Astrocyte (in vitro differentiated cells and primary cell): ENCODE measurements at places on chromosomes 1 and 21.

DNA sequence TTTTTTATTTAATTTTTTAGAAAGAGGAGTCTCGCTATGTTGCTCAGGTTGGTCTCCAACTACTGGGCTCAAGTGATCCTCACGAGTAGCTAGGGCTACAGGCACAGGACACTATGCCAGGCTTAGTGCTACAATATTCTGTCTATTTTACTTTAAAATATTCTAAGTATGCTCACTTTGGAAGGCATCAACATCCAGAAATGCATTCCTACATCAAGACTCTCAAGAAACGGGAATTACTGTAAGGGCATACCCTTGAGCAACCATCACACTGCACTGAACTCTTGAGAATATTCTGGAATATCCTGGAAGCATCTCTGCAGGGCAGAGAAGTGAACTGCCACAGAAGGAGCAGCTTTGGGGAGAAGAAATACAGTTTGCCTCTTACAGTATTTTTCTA is 565 bp upstream of the DMRTB1 start:
- DNase-seq: no peak

DNA sequence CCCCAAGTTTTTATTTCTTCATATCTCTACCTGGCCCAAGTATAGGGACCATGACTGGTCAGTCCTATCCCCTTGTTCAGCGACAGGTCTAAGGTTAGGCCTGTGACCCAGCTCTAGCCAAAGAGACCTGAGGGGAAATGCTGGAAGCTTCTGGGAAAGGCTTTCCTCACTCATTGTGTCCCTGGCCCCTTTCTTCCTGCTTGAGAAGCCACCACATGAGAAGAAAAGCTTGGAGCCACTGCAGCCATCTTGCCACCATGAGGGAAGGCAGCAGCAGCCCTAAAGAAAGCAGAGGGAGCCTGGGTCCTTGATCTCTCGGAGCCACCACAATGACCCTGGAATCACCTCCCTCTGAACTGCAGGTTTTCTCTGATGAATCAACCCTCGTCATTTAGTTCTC is 43.4 kb downstream of the ATF3 start:
- DNase-seq: no peak

DNA sequence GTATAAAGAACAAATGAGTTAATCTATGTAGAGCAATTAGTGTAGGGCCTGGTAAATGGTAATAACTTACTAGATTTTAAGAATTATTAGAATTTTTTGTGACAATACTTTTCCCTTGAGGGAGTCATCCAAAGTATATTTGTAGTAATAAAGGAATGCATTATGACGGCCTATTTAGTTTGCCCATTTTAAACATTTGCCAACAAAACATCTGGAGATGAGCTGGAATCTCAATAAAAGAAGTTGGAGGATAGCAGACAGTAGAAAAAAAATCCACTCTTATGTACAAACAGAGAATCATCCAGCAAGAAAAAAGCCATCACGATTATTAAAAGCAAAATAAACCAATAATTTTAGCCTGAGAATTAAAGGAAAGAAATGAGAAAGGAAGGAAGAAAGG is 567.3 kb upstream of the ADAMTS5 start:
- no peak for DNase-seq

DNA sequence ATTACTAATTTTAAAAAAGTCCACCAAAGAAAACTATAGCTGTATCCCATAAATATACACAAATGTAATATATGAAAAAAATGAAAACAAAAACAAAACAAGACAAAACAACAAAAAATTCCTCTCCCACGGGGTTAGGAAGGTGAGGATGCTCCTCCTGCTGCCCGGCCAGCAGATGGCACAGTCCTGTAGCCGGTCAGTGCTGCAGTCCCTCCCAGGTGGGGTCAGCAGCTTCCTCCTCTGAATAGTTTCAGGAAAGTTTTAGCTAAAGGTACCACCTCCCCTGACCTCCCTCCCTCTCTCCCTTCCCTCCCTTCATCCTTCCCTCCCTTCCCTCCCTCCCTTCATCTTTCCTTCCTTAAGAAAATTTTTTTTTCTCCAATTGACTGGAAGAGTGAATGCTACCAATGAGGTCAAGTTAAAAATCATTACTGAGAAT is 67.8 kb upstream of the BCL10 start:
- DNase-seq: peak; percentile 58

DNA sequence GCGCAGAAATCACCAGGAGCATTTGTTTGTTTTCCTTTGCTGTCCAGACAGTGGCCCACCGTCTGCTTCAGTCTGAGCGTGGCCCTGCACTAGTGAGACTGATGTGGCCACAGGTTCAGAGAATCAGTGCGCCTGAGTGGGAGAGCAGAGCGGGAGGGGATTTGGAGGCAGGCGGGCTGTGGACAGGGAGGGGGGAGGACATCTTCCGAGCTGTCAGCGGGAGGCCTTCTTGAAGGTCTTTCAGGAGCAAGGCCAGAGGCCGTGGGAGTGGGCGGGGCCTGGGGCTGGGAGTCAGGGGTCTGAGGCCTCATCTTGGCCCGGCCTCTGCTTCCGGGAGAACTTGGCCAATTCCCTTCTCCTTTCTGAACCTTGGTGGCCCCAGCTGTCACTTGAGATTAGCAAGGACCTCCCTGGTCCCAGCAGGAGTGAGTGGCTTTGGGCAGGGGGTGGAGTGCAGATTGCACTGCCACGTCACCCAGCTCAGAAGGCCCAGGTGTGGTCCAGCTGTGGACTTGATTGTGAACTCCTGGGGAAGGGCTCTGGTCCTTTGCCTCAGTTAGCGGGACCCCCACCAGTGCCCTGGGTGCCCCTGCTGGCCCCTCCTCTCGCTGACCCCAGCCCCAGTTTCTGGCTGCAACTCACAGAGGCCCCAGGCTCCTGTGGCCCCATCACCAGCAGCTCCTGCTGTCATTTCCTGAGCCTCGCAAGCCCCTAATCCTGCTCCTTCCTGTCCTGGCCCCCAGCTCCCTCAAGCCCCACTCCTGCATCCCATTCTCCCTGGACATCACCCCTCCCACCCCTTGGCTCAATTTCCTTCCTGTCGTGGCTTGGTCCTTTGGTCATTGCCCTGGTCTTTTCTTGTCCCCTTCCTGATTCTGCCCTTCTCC is 8.4 kb downstream of the TNFRSF1B start:
- no peak for DNase-seq

DNA sequence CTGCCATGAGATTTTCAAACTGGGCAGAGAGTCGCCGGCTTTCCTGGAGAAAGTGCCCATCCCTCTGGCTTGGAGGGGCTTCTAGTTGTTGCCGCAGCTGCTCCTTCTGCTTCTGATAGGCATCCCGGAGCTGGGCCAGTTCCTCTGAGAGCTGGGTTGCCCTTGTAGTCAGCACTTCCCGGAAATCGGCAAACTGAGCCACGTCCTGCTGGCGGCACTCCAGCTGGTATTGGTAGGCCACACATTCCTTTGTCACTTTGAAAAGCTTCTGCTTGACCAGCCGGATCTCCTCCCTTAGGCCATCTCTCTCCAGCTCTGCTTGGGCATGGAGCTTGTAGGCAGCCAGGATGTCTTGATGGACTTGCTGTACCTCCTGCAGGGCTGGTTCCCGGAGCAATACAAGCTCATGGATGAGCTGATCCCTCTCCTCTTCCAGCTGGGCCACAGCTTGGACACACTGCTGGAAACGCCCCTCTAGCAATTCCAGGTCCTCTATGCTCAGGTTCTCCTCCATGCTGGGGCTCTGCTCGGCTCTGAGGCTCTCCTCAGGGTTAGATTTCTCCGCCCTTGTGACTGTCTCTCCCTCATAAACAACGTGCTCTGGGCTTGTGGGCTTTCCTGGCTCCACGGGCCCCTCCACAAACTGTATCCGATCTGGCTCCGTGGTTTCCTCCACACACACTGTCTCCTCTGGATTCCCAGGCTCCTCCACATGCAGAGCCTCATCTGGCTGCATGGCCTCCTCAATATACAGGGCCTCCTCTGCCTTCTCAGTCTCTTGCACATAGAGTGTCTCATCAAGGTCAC is 7.3 kb downstream of the SYNC start:
- DNase-seq: peak; percentile 78

GRCh38 chr1:154493276-154493675 is 8.7 kb upstream of the TDRD10 start:
- no peak for DNase-seq

GRCh38 chr1:218200979-218201378 is 84.1 kb upstream of the RRP15 start:
- no peak for DNase-seq

DNA sequence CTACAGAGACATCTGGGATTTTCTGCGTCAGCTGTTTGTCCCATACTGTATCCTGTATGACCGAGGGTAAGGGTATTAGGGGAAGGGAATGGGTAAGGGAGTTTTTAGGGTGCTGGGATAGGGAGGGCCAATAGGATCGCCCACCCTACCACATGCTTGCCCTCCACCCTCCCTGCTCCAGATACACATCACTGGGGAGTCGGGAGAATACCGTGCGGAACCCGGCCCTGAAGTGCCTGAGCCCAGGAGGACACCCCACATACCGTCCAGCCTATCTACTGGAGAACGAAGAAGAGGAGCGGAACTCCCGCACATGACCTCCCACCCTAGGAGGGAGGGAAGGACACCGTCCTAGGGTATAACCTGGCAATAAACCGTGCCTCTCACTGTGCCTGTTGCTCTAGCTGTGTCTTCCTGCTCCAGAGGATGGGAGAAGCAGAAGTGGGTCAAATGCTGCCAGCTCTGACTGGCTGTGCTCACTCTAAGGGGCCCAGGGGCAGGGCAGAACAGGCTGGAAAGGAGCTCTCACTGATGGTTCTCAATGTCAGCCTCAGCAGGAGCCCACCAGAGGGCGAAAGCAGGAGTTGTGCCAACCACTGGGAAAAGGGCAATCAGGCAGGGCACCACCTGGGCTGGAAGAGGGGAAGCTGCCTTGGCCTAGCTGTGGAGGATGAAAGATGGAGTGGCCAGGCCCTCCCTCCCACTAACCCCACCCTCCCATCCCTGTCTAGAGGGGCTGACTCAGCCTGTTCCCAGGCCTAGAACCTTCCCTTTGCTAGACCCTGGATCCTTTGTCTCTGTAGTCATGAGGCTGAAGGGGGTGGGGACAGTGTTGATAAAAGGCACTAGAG is 440 bp upstream of the LENEP start:
- DNase-seq: peak; percentile 52

DNA sequence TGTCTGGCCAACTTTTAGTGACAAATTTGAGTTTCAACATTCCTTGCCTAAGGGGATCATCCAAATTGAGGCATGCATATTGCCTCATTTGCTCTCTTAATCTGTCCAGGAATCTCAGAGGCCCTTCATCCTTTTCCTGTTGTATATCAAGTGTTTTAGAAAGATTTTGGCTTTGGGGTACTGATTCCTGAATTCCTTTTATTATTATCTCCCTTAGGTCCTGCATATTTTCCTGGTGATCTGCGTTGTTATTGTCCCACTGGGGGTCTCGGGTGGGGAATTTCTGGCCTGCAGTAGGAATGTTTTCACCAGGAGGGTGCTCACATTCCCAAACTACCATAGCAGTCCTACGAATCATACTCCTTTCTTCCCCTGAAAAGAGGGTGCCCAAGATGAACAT is 4.4 kb upstream of the AADACL3 start:
- no peak for DNase-seq

- no peak for DNase-seq
Measured at GRCh38 chr1:87004857-87005256, 90.4 kb downstream of the HS2ST1 start.

- no peak for DNase-seq
Measured at GRCh38 chr1:68163220-68163619, 69.1 kb downstream of the WLS start.

DNA sequence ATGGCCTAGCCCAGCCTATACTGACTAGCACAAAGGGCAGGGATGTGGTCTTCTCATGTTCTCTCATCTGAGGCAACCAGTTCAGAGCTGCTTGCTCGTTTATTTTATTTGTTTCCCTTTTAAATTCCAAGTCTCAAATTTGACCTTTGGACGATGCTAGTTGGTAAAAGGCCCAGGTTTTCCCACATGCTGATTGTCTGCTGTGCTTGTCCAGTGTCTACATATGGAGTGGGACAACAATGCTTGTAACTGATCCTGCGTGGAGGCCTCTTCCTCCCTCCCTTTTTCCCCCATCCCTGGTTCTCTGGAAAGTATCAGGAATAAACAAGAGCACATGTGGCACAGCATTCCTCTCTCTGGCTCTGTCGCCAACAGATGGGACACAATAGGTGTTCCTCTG is 34.0 kb upstream of the BEND5 start:
- no peak for DNase-seq

GRCh38 chr1:1122078-1122811 is 6.4 kb upstream of the C1orf159 start:
- no peak for DNase-seq

GRCh38 chr1:99279525-99279924 is 15.2 kb downstream of the PLPPR4 start:
- DNase-seq: no peak

DNA sequence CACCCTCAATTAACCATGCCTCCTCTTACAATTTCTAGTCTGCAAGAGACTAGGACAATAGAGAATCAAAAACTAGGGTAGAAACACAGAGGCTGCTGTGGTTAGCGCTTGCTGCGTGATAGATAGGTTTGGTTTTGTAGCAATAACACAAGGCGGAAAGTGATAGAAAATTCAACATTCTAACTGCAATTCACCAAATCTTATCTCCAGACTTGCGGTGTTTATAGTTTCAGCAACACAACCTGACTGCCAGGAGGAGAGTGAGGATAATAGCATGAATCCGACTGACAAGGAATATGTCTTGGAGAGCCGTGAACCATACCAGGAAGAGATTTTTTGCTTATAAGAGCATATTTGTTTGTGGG is 30.7 kb upstream of the IFNAR2 start:
- DNase-seq: peak; percentile 36

DNA sequence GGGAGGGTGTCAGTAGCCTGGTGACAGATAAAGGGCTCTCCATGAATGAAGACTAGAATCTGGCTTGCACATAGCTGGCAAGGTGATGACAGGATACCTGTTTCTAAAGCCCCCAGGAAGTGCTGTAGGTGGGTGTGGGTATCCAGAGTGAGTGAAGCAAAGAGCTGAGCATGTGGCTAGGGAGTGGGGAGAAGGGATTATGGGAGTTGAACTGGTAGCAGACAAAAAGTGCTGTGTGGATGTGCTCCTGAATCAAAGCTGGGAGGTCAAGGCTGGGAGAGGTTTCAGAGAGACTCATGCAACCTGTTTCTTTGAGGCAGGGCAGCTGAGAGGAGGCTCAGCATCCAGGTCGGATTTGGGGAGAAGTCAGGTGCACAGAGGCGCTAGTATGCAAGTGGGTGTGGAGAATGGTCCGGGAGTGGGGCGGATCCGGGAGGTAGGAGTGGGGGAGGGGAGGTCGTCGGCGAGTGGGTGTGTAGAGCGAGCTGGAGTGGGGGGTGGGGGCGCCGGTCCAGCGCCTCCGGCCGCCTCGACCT is 600 bp downstream of the ASTN1 start:
- DNase-seq: no peak

DNA sequence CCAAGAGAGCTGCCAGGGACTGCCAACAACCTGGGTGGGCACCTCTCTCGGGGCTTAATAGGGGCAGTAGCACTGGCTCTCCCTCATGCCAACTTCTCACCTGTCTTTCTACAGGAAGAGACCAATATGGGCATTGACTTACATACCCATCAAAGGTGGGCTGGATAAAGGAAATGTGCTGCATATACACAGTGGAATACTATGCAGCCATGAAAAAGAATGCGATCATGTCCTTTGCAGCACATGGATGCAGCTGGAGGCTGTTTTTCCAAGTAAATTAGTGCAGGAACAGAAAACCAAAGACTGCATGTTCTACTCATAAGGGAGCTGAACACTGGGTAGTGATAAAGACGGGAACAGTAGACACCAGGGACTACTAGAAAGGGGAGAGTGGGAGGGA is 172.5 kb downstream of the URB2 start:
- DNase-seq: no peak

GRCh38 chr1:194081444-194081843 is 895.0 kb upstream of the B3GALT2 start:
- no peak for DNase-seq

GRCh38 chr1:79549201-79549600 is 542.7 kb upstream of the ADGRL4 start:
- DNase-seq: no peak
